ENCODE measurements at places on chromosomes 2 and 18. TPM values are rescaled to one million over a fixed set of nuclear protein-coding genes. Genes with fewer than 3 reads are reported as not detected.

PTH2R gene
- total RNA-seq, result not detected

AKAIN1 gene
- total RNA-seq, result not detected

GRCh38 chr18:2002151-2002550, 569.2 kb downstream of the METTL4 start:
- H3K36me3 ChIP-seq, result no peaks in the 10 kb centered on the region
- no peaks in the 10 kb centered on the region for H3K4me1 ChIP-seq
- no peak for DNase-seq
- H3K27me3 ChIP-seq, result no peaks in the 10 kb centered on the region
- H3K4me3 ChIP-seq, result no peak overlapping the region
- H3K27ac ChIP-seq, result no peak overlapping the region

NEU4 gene
- 3.8 TPM for total RNA-seq

DNA sequence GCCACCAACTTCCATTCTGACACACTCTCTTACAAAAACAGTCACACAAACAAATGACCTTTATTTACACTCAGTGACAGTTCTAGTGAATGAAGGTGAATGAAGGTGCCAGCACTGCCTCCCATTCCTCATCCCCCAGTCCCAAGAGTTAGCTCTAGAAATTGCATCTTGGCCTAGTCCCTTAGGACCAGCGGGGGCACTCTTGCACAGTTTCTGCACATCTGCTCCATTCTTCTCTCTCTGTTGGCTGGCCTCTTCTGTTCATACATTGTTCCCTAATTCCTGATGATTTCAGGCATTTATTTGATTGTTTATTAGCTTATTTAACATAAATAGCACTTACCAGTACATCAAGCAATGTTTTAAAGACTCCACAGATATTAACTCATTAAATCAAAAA, 30.9 kb downstream of the GAREM1 start:
- DNase-seq, result peak; percentile 1
- H3K36me3 ChIP-seq, result no peaks in the 10 kb centered on the region
- H3K4me1 ChIP-seq, result no peaks in the 10 kb centered on the region
- no peak overlapping the region for H3K4me3 ChIP-seq
- H3K27me3 ChIP-seq, result no peaks in the 10 kb centered on the region

TTR gene
- not detected for total RNA-seq

GRCh38 chr2:1748176-1748740, 3.9 kb upstream of the PXDN start:
- H3K4me1 ChIP-seq, result no peaks in the 10 kb centered on the region
- no peak for DNase-seq
- no peaks in the 10 kb centered on the region for H3K27me3 ChIP-seq
- no peak overlapping the region for H3K27ac ChIP-seq
- no peaks in the 10 kb centered on the region for H3K36me3 ChIP-seq

GRCh38 chr2:11564816-11565567, 31.1 kb downstream of the GREB1 start:
- no peaks in the 10 kb centered on the region for H3K36me3 ChIP-seq
- no peak overlapping the region for H3K27ac ChIP-seq
- no peak for DNase-seq

ODC1 gene
- total RNA-seq, result 105 TPM

- H3K36me3 ChIP-seq, result peaks cover 59% of the 10 kb centered on the region
- H3K27ac ChIP-seq, result no peak overlapping the region
- DNase-seq, result no peak
- H3K4me1 ChIP-seq, result peaks cover 10% of the 10 kb centered on the region
- H3K27me3 ChIP-seq, result no peaks in the 10 kb centered on the region
Measured at GRCh38 chr18:26071725-26072124, 18.7 kb downstream of the SS18 start.

DNA sequence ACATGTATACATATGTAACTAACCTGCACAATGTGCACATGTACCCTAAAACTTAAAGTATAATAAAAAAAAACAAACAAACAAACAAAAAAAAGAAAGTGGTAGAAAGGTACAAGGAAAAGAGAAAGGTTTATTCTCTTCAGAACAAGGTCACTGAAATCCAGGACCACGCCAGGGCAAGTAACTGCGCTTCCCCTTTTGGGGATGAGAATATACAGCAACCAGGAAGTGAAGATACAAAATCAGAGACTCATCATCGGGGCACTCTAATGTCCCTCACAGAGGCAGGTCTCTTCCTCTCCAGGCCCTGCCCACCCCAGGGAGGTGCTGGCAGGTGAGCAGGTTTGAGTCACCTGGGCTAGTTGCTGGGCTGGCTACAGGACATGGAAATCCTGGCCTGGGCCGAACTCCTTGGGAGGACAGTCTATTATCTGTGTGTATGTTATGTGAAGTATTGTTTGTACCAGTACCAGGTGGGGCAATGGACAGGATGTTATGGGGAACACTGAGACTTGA, 100.4 kb upstream of the GPR45 start:
- no peak for DNase-seq
- no peaks in the 10 kb centered on the region for H3K36me3 ChIP-seq
- H3K27me3 ChIP-seq, result peaks cover 14% of the 10 kb centered on the region
- no peak overlapping the region for H3K27ac ChIP-seq
- H3K4me3 ChIP-seq, result no peak overlapping the region
- H3K4me1 ChIP-seq, result peaks cover 3% of the 10 kb centered on the region

OR6B2 gene
- total RNA-seq, result not detected

DNA sequence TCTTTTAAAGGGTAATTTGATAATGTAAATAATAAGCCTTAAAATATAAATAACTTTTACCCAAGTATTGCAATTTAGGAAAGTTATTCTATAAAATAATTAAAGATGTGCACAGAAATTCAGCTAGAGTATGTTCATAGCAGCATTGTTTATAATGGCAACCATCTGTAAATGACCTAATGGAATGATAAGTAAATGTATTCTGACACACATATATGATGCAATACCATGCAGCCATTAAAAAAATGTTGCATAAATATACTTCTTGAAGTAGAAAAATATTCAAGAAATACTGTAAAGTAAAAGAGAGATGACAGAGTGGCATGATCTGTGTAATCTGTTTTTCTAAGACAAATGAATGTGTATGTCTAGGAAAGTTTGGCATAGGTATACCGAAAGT, 545.7 kb downstream of the ZEB2 start:
- no peaks in the 10 kb centered on the region for H3K36me3 ChIP-seq
- no peak for DNase-seq
- H3K27ac ChIP-seq, result no peak overlapping the region
- H3K4me3 ChIP-seq, result no peak overlapping the region
- no peaks in the 10 kb centered on the region for H3K27me3 ChIP-seq

GRCh38 chr2:186612555-186613440, 22.9 kb downstream of the ITGAV start:
- H3K27ac ChIP-seq, result no peak overlapping the region
- no peak overlapping the region for H3K4me3 ChIP-seq
- H3K27me3 ChIP-seq, result no peaks in the 10 kb centered on the region
- no peaks in the 10 kb centered on the region for H3K36me3 ChIP-seq
- no peaks in the 10 kb centered on the region for H3K4me1 ChIP-seq

COLEC11 gene
- not detected for total RNA-seq

APLF gene
- 3.9 TPM for total RNA-seq

DNA sequence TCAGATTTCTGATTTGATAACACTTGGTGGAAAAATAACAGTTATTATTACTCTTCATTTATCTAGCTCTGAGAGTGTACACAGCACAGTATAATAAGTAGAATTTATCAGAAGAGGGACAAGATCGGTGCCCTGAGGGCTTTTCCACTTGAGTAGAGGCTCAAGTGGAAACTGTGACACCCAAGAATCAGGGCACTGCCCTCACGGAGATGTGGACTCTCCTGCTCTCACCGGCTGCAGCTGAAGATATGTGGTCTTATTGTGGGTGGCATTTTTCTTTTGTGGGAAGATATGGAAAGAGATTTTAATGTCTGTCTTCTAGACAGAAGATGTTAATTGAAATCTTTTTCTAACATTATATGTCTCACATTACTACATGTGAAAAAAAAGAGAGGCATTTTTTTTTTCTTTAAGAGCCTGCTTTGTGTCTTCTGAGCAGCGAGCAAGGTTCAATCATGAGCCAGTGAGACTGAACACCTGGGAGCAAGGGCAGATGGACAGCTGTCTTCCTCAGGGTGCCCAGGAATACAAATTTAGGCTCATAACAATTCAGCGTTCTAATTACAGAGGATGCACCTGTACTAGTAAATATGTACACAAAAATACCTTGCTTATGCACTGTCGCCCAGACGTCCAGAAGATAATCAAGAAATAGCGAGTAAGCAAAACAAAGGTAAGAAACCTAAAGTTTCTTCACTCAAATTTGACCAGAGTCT, 1098.2 kb upstream of the FANCL start:
- H3K36me3 ChIP-seq, result no peaks in the 10 kb centered on the region
- no peaks in the 10 kb centered on the region for H3K4me1 ChIP-seq
- DNase-seq, result no peak
- H3K4me3 ChIP-seq, result no peak overlapping the region
- H3K27ac ChIP-seq, result no peak overlapping the region

GRCh38 chr18:21242141-21242779, at the start of gene GREB1L:
TSS of gene GREB1L (plus strand) at chr18:21242232. CDS start at chr18:21383519, 141,287 bp downstream.
- H3K27me3 ChIP-seq, result peaks cover 24% of the 10 kb centered on the region
- no peak for DNase-seq
- no peak within 1 kb of the TSS for H3K4me3 ChIP-seq
- no peak within 1 kb of the TSS for H3K27ac ChIP-seq

DNAH7 gene
- total RNA-seq, result not detected

DNA sequence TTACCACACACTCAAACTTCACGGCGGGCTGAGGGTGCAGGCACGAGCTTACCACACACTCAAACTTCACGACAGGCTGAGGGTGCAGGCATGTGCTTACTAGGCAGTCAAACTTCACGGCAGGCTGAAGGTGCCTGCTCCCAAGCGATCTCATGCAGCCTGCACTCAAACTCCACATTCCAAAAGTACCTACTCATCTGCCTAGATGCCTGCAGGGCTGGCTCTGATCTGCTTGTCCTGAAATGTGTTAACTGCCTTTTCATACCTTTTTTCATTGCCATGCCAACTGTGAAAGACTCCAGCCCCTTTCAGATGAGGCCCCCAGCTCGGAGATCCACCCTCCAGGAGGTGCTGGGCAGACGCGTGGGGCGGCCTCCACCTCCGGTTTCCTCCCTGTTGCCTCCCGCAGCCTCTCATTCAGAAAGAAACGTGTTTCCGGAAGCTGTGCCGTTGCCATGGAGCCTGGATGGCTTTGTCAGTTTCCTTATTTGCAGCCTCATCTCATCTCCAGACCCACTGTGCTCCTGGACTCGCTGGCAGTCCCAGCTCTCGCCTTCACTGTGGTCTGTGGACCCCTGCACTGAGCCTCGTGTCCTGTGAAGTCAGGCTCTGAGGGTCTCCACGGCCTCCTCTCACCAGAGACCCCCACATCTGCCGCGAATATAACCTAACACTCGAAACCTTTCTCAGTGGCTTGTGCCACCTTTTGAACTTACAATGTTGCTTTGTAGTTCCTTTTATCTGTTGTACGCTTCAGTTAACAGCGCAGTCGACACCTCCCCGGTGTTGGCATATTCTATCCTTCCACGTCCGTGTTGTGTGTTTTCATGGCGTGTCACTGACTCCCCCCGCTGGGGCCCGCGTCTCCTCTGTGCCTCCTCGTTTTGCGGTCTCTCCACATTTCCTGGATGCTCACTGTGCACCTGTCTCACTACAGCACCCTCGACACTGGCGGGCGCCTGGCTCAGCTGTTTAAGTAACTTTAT, 106.1 kb upstream of the ALKAL2 start:
- DNase-seq, result peak; percentile 26
- peaks cover 12% of the 10 kb centered on the region for H3K4me1 ChIP-seq
- no peaks in the 10 kb centered on the region for H3K27me3 ChIP-seq
- H3K36me3 ChIP-seq, result no peaks in the 10 kb centered on the region
- peak overlapping the region; percentile 59 for H3K4me3 ChIP-seq
- H3K27ac ChIP-seq, result peak overlapping the region; percentile 66

DNA sequence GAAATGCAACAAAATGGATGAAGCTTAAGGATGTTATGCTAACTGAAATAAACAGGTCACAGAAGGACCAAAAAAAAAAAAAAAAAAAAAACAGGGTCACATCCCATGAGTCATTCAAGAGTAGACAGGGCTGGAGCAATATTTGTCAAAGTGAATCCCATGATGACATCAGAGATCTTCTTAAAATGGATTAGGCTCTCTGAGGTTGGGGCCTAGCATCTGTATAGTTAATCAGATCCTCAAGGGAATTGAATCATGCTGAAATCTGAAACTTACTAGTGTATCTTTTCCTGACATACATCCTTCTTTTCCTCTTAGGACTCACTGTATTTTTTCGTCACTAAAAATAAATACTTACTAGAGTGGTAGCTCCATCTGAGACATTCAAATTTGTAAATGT, 380.6 kb upstream of the NXPH2 start:
- no peaks in the 10 kb centered on the region for H3K27me3 ChIP-seq
- H3K4me3 ChIP-seq, result no peak overlapping the region
- no peaks in the 10 kb centered on the region for H3K4me1 ChIP-seq
- no peaks in the 10 kb centered on the region for H3K36me3 ChIP-seq
- H3K27ac ChIP-seq, result no peak overlapping the region

LRP2 gene
- not detected for total RNA-seq

- no peak overlapping the region for H3K4me3 ChIP-seq
- DNase-seq, result no peak
- H3K27ac ChIP-seq, result no peak overlapping the region
- H3K36me3 ChIP-seq, result no peaks in the 10 kb centered on the region
- no peaks in the 10 kb centered on the region for H3K4me1 ChIP-seq
Measured at GRCh38 chr2:77725045-77725444, 202.9 kb upstream of the LRRTM4 start.

INO80B gene
- 62.6 TPM for total RNA-seq

Data from CD4-positive, CD25-positive, alpha-beta regulatory T cell (primary cell).